ENCODE measurements at places on chromosomes 7 and 10.
A peak's percentile ranks its signal among the peaks of the same experiment; 100 is the strongest.

GRCh38 chr7:40880581-40880980, 745.8 kb downstream of the SUGCT start:
- no peak for DNase-seq

DNA sequence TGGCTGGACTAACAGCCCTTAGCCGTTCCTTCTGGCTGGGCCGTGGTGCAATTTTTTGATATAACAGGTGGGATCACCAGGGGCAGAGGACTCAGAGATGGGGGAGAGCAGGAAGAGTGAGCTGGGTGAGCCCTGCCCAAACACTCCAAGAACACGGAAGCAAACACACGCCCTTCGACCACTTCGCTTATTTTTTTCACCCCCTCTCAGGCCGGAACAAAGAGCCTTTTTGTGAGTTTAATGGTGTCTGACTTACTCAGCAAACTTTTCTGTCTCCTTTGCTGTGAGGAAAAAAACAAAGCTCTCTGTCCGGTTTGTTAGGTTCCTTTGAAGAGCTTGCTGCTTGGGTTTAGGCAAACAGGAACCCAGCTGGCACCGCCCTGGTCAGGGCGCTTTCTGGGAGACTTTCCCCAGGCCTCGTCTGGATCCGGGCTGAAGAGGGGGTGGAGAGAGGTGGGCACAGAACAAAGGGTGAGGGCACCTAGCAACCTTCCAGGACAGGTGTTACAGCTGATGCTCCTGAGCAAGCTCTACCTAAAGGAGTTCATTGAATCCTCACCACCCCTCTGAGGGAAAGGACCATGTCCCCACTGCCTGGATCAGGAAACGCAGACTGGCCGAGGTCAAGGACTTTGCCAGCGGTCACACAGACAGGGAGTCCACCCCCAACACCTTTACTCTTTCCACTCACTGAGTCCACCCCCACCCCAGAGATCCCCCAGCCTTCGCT, 23.3 kb downstream of the CALML3 start:
- peak; percentile 61 for DNase-seq

GRCh38 chr7:45401155-45401554, 173.0 kb upstream of the ADCY1 start:
- no peak for DNase-seq

DNA sequence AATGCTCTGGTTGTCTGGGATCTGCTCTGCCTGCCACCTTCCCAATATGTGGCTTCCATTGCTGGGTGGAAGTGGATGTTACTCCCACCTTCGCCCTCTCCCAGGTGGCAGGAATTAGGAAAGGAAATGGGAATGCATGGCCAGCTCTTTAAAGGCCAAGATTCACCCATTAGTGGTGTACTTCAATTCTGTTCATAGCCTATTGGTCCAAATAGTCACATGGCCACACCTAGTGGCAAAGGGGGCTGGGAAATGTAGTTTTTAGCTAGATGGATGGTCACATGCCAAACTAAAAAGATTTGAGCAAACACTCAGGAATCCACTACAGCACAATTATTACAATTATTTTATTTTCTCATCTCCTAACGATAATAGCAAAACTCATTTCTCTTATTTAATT, 135.1 kb downstream of the NPY start:
- DNase-seq: peak; percentile 38

DNA sequence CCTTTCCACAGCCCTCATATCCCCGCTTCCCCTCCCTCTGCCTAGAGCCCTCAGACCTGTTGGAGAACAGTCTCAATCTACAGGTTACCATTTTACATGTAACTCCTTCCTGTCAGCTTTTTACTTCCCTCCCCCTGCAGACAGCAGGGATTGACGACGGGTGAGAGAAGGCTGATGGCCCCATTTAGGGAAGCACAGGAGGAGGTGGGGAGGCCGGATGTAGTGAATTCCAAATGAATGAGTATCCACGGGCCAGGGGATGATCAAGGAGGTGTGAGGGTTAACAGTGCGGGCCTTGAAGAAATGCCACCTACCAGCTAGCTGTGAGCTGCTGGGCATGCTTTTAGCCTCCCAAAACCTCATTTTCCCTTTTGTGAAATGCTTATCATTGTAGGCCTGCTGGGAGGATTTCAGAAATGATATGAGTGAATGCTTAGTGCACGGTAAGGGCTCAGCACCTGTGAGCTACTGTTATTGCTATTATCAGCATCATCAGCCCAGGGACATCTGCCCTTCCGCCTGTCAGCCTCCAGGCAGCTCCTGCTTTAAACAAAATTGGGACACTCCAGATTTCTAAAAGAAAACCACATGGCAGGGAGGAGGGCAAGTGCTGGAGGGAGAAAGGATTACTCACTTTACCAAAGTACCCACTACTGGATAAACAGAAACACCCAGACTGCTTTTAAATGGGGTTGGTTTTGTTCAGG, 6.5 kb upstream of the NANOS1 start:
- peak; percentile 74 for DNase-seq

GRCh38 chr10:84659497-84660439, 331.4 kb downstream of the CCSER2 start:
- DNase-seq: no peak

DNA sequence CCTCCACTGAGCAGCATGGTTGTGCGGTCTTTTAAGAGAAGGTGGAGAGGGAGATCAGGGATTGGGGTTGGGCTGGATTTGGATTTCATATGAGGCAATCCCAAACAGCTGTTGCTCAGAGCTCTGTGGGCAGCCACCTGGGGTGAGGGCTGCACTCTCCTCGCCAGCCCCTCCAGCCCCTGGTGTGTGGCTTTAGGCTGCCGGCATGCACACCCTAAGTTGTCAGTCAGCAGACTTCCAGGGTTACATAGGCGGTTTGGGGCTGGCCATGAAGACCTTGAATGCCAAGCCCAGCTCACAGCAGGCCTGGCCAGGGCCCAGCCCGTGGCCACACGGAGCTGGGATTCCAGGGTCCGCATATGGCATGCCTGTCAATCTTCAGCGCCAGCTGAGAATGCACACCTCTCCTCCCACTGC, 54.8 kb downstream of the ZMIZ1 start:
- DNase-seq: no peak

GRCh38 chr10:33111488-33112051, 153.5 kb upstream of the ITGB1 start:
- no peak for DNase-seq

- no peak for DNase-seq
Observed at GRCh38 chr10:114491419-114491818, 87.1 kb upstream of the AFAP1L2 start.

DNA sequence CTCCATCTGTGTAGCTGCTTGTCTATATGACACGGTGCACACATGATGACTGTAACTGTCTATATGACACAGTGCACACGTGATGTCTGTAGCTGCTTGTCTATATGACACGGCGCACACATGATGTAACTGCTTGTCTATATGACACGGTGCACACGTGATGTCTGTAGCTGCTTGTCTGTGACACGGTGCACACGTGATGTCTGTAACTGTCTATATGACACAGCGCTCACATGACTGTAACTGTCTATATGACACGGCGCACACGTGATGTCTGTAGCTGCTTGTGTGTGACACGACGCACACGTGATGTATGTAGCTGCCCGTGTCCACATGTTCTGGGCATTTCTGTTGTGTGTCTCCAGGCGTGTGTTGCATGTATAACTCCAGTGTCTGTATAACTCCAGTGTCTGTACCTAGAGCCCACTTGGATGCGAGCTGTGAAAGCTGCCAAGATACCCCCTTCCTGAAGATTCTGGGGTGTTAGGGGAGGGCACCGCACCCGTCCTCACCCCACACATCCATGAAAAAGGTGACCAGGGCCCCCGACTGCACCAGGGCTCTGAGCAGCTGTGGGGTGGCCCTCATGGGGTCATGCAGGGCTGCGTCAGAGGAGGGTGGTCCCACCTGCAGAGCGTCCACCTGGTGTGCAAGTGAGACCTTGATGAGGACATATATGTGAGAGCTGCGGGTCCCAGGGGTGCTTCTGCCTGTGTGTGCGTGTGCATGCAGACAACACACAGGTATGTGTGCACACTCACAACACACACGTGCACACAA, 137.9 kb downstream of the ELFN1 start:
- no peak for DNase-seq

GRCh38 chr10:78616125-78616695, 452.6 kb upstream of the ZMIZ1 start:
- no peak for DNase-seq

GRCh38 chr10:6716516-6716915, 136.4 kb upstream of the PRKCQ start:
- DNase-seq: no peak

DNA sequence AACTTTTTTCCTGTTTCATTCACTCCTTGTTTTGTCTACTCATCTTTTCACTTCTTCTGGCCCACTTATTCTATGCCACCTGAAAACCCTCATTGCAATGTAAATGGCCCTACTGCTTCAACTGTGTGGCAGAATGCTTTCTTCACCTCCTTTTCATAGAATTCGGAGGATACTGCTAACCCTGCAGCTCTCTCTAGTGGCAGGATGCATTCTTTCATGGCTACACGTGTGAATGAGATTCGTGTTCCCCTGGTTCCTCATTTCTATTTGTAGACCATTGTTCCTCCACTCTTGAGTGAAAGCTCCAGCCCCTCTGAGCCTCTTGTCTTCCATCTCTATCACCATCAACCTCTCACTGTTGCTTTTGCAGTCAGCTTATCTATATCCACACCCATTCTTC, 20.9 kb upstream of the CYP26C1 start:
- DNase-seq: no peak

- no peak for DNase-seq
Observed at GRCh38 chr7:81414411-81414810, 355.4 kb downstream of the HGF start.

DNA sequence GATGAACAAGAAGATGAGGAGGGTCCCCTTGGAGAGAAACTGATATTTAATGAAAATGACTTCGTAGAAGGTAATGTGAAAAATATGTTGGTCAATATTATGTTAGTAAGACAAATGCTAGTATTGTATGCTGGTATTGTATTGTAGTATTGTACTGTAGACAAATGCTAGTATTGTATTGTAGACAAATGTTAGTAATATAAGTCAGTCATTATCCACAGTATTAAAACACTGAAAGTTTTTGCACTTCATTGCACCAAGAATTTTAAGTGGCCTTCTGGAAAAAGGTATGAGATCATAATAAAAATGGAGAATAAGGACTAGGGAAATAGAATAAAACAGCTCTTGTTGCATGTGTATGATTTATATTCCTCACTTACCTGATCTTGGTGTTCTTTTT, 17.5 kb downstream of the CSGALNACT2 start:
- DNase-seq: no peak

DNA sequence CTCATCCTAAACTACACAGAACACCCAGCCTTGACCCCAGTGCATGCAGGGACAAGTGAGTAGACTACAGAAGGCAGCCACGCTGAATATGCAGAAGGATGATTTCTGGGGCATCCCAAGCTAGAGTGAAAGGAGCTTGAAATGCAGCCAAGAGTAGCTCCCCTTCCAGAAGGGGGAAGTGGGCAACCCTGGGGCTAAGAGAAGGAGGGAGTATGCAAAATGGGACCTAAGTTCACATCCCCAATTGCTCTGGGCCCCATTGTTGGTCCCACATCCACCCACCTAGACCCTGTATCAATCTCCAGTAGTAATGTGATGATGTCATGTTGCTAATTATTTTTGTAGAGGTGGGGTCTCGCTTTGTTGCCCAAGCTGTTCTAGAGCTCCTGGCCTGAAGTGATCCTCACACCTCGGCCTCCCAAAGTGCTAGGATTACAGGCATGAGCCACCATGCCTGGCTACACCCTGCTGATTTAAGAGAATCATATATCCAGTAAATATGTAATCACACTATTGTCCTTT, 5.6 kb upstream of the PSTK start:
- no peak for DNase-seq

DNA sequence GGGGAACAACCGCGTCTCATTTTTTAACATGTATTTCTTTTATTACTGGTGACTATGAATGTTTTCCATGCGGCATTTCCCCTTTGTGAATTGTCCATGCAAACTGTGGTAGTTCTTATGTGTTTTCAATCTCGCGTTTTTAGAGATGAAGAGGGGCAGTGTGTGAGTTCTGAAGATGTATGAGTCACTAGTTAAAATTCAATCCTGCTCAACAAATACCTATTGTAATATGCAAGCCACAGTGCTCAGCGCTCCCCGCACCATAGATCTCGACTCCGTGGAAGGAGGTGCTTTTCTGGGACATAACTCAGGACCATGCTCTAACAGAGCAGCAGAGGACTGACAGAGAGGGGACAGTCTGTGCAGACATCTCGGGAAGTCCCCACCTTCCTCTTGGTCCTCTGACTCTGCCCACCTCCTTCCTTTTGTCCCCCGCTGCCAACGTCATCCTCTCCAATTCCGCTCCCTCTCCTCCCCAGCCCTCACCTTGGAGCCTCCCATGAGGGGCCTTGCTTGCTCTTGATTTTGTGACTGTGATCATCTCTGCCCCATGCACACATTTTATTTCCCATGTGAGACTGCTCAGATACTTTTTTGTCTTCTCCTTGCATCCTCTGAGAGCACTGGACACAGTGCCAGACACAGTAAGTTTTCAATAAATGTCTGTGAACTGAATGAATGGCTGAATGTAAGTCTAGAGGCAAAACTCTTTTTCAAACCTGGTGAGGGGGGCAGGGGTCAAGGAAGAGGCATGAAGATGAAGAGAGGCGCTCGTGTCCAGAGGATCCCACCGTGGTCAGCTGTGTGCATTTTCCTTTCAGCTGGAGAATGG, 42.7 kb upstream of the PLEKHA1 start:
- no peak for DNase-seq

GRCh38 chr7:152076324-152076821, 50.9 kb downstream of the GALNT11 start:
- DNase-seq: peak; percentile 17

DNA sequence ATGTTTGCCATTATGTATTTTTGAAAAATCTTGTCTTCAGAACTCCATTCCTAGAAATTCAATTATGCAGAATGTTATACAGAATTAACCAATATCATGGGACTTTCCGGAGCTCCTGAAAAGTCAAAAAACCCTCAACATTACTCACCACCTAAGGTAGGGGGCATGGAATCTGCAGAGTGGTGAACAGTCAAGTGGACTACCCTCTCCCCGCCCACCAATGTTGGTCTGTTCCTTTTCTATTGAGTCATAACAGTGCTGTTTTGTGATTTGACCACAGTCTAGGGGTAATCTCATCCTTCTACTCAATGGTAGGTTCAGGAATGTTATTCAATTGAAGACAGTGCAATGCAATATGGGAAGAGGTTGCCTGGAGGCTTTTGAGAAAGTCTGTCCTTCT, 130.5 kb upstream of the HABP2 start:
- DNase-seq: peak; percentile 17

GRCh38 chr7:40850017-40850416, 715.2 kb downstream of the SUGCT start:
- peak; percentile 48 for DNase-seq

DNA sequence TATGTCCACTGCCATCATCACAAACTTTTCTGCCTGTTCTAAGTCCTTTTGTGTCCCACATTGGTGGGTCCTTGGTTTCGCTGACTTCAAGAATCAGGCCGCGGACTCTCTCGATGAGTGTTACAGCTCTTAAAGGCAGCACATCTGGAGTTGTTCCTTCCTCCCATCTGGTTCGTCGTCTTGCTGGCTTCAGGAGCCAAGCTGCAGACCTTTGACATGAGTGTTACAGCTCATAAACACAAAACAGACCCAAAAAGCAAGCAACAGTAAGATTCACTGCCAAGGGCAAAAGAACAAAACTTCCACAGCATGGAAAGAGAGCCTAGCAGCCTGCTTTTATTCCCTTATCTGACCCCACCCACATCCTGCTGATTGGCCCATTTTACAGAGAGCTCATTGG, 30.2 kb downstream of the ASNS start:
- no peak for DNase-seq

GRCh38 chr10:133458021-133458709, 4.4 kb downstream of the SCART1 start:
- DNase-seq: no peak

- no peak for DNase-seq
Observed at GRCh38 chr10:74875966-74876365, 49.6 kb downstream of the KAT6B start.

Measured in Daoy (cell line).